Adipose tissue (tissue), 3 donors: ENCODE measurements at places on chromosomes 16 and 17. TPM values are rescaled to one million over a fixed set of nuclear protein-coding genes. Genes with fewer than 3 reads are reported as not detected.

Gene PTX4
- 0.07 TPM for polyA plus RNA-seq

Gene PRCD
- 14.4 TPM for polyA plus RNA-seq

Gene EVPLL
- 1.6 TPM for polyA plus RNA-seq

Gene MT1A
- 1,254 TPM for polyA plus RNA-seq

Gene CDH15
- not detected for polyA plus RNA-seq

Gene PCGF2
- polyA plus RNA-seq, result 61.1 TPM

Gene B3GNT9
- polyA plus RNA-seq, result 6.7 TPM

Gene ACAP1
- 4.0 TPM for polyA plus RNA-seq

Gene CCL8
- polyA plus RNA-seq, result 1.6 TPM

Gene FOXO3B
- 0.86 TPM for polyA plus RNA-seq

Gene GPR142
- polyA plus RNA-seq, result 0.09 TPM

Gene CX3CL1
- 8.9 TPM for polyA plus RNA-seq

Gene SLC7A5
- polyA plus RNA-seq, result 1.9 TPM

Gene CEP295NL
- polyA plus RNA-seq, result 0.03 TPM

Gene LDHD
- 18.8 TPM for polyA plus RNA-seq

Gene MTSS2
- 9.4 TPM for polyA plus RNA-seq

Gene RASL10B
- 5.6 TPM for polyA plus RNA-seq

Gene RNF213
- 45.5 TPM for polyA plus RNA-seq
